ENCODE measurements at places on chromosomes 1 and 21.

DNA sequence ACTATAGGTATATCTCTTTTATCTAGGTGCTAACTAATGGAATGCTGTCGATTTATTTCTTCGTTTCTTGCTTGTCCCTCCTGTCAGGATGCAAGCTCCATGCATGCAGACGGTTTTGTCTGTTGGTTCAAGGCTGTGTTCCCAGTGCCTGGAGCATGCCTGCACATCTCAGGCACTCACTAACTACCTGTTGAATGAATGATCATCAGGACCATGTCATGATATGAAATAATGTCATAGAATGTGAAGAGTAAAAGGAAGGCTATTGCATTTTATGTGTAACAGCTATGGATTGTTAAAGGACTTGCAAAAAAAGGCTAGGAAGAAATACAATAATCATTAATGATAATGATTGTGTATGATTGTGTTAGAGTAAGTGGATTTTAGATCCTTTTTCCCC, 4.2 kb downstream of the GPR25 start:
- no peak for DNase-seq

- DNase-seq, result no peak
These were observed 47.8 kb downstream of the CEP350 start for GRCh38 chr1:180002437-180002836.

- DNase-seq, result no peak
These were observed 105.5 kb downstream of the EBNA1BP2 start for GRCh38 chr1:43066578-43066977.

DNA sequence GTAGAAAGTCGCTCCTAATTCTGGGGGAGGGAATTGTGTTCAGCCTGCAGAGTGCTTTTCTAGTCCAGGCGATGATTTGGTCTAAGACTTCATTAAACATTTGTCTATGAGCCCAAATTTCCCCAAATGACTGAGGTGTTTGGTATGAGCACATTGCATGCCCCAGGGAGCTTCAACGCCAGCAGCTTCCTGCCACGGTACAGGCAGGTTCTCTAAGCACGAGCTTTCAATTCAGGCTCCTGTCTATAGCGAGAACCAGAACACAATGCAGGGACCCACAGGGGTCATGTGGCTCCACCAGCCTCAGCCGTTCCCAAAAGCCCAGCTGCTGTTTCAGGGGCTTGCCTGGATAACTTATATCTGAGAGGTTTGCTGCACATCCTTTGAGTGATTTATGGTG, 34.1 kb upstream of the H6PD start:
- DNase-seq, result no peak

DNA sequence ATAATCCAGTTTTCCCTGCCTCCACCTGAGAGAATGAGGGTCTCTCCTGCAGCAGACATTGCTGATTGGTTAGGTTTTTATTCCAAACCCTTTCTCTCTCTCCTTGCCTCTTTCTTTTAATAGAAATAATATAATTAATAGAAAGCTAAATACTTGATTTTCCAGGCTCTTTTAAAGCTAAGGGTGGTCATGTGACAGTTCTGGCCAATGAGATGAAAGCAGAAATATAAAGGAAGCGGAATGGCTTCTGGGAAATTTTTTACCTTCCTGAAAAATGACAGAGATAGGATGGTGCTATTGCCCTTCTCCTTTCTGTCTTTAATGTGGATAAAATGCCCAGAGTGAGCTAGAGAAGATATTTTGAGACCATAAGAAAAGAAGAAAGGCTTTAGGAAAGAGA, 35.6 kb downstream of the DNAI4 start:
- DNase-seq, result no peak

DNA sequence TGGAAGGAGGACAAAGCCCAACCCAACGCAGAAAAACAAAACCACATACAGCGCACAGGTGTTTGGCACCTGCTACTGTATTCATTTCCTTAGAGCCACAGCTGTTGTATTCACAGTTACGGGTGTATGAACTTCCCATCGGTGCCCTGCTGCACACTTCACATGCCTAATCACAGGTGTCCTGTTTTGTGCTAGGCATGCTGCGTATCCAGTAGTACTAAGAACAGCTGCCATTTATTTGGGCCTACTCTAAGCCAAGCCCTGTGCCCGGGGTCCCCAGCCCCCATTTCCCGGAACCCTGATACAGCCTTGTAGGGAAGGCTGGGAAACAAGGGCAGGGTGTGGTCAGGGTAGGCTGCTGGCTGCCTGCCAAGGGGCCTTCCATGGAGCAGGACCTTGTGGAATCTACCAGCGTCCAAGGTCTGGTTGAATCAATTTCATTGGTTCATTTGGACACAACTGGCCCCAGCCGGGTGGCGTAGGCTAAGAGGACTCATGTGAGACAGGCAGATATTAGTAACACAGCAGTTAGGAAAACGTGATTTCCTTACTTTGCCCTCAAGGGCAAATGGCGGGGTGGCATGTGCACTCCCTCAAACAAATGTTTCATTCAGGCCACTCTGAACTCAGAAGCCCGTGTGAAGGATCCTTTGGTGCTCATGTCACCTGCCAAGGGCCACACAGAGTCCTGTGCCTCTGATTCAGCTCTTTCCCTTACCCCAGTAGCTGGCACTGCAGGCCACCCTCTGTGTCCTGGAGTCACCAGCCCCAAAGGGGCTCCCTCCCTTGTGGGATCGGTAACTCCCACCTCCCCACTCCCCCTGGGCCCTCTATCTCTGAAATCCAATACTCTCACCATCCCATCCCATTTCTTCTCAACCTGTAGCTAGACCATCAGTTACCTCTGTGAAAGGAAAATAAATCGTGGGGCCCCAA, 986 bp upstream of the RNF186 start:
- DNase-seq, result no peak

- DNase-seq, result peak; percentile 62
These were observed 136.0 kb downstream of the TLR5 start for GRCh38 chr1:223006917-223007648.

- DNase-seq, result no peak
These were observed 838.9 kb downstream of the USP25 start for GRCh38 chr21:16568661-16569060.

DNA sequence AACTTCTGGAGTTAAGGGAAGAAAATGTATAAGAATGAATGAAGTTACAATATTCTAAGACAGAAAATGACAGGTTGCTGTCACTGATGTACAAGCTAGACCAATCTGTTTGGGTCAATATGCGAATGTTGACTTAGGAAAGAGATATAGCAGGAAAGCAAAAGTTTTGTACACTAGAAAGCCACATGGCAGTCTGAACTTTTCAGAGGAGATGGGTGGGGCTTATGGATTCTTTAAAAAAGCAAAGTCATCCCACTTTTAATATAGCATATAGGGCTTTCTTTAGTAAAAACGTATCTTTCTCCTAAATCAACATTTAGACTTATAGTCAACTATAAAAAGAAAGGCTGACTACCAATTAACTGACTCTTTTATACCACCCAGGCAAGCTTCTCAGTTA, 381.2 kb downstream of the PTPRC start:
- no peak for DNase-seq

DNA sequence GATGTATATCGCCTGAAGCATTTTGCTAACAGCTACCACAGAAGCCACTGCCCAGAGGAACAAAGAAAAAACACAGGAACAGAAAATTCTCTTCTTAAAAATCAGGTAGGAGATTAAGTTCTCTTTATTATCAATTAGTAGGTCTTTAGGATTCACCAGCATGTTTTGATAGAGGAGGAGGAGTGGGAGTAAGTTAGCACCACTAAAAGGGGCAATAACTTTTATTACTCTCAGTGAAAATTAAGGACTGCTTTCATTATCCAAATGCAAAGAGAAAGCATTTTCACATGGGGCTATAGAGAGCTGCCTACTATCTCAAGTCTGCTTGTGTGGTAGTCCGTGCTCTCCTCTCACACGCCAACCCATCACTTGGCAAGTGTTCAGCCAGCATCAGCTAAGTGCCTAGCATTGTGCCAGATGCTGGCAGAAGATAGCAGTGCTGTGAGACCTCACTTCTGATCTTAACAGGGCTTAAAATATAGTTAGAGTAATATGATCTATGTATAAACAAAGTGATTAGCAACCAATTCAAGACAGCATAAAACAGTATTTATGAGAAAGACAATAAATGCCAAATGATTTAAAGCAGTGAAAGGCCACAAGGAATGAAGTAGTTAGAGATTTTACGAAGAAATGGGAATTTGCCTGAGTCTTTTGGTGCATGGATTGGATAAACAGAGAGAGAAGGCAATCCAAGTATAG, 39.8 kb downstream of the ASTN1 start:
- no peak for DNase-seq

DNA sequence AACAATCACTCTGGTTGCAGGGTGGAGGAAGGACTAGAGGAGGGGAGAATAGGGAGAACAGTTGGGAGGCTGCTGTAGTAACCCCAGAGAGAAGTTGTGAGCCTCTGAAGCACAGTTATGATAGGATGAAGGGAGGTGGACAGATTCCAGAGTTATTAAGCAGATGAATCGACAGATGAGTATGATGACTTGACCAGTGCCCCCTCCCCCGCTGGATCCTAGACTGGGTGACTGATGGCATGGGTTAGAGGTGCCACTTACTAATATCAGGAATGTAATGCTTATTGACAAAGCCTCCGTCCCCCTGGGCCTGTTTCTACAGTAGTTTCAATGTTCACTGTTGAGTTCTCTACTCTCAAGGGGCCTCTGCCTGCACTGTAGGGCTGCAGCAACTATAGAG, 14.0 kb upstream of the TIPRL start:
- peak; percentile 6 for DNase-seq

- no peak for DNase-seq
These were observed 10.8 kb downstream of the ASAP3 start for GRCh38 chr1:23473037-23473800.

GRCh38 chr21:42081138-42081537, 10.0 kb downstream of the UMODL1 start:
- no peak for DNase-seq

GRCh38 chr1:39497585-39497984, 6.1 kb downstream of the BMP8A start:
- no peak for DNase-seq

- DNase-seq, result no peak
These were observed 140.5 kb upstream of the MAP1LC3C start for GRCh38 chr1:242139442-242139841.

DNA sequence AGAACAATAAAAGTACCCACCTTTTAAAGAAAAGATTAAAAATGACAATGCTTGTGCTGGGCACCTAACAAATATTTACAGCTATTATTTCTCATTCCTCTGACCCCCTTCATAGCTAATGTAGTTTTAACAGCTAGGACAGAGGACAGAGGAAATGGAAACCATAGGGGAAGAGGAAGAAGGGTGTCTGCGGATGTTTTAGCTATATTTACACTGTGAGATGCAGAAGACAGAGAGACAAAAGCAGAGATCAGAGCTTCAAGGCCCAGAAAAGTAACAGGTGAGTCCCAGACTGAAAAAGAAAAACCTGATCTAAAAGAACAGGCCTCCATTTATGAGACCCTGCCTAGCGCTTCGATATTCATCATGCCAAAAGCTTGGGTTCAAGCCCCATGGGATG, 72.0 kb downstream of the ZNF281 start:
- DNase-seq, result no peak

DNA sequence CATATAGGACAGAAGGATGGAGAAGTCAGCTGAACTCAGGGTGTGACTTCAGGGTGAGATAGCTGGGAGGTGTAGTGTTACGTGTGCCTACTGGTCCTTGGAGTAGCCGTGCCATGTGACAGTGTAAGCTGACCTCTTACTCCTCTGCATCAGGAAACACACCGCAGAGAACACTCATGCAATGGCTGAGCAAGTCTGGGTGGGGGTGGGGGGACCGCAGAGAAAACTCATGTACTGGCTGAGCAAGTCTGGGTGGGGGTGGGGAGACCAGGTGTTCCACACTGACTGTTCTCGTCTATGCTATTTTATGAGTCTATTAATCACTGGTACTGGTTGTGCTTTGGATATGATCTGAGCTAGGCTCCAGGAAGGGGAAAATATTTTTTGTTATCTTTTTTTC, 233.1 kb downstream of the PAPPA2 start:
- DNase-seq, result peak; percentile 82

DNA sequence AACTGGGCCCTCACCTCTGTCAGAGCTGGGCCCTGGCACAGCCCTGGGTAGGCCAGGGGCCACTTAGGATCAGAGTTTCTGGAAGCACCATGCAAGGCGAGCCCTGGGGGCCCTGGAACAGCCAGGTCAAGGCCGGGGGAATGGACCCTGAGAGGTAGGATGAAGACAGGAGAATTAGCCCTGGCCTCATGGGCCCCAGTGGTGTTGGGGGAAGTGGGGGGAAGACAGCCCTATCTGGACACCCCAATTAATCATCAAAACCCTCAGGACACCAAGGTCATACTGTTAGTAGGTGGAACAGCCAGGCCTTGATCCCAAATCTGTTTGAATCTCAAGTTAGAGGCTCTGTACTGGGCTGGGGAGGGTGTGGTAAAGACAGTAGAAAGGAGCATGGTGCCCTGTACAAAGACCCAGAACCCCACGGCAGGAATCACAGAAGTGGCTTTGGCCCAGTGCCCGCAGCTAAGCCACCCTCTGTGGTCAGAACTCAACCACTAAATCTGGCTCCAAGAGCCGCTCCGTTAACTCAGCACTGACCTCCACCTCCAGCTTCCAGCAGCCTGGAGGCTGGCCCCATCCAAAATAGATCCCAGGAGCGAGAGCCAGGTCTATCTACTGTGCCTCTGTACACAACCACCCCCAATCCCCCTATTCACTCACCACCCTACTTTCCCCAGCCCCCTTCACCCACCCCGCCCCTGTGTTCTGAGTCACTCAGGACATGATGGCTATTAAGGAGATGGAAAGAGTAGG, 14.0 kb upstream of the TRIM63 start:
- DNase-seq, result no peak

- DNase-seq, result no peak
These were observed 22.7 kb downstream of the NAV1 start for GRCh38 chr1:201561601-201562000.

DNA sequence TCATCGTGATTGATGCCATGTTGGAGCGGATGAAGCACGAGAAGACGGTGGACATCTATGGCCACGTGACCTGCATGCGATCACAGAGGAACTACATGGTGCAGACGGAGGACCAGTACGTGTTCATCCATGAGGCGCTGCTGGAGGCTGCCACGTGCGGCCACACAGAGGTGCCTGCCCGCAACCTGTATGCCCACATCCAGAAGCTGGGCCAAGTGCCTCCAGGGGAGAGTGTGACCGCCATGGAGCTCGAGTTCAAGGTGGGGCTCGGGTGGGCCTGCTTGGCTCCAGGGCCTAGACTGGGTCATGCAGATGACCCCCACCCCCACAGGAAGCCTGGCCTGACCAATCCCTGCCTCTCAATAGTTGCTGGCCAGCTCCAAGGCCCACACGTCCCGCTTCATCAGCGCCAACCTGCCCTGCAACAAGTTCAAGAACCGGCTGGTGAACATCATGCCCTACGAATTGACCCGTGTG, 30.6 kb upstream of the KDM4A start:
- no peak for DNase-seq

GRCh38 chr1:229027158-229027557, 243.8 kb upstream of the RAB4A start:
- DNase-seq, result no peak

- DNase-seq, result no peak
These were observed 329.3 kb upstream of the PRMT6 start for GRCh38 chr1:106727171-106727570.

DNA sequence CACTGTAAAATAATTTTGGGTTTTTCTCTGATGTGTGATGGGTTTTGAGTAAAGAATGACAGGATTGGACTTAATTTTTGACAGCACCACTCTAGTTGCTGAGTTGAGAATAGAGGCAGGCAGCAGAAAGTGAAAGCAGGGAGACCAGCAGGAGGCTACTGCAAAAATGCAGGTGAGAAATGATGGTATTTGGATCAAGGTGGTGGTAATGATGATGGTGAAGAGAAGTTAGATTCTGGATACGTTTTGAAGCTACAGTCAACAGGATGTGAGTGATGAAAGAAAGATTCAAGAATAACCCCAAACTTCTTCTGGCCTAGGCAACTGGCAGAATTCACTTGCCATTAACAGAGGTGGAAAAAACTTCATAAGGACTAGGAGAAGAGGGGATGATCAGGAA, 14.8 kb upstream of the AK5 start:
- DNase-seq, result no peak
